ENCODE measurements at places on chromosomes 7 and 10.

DNA sequence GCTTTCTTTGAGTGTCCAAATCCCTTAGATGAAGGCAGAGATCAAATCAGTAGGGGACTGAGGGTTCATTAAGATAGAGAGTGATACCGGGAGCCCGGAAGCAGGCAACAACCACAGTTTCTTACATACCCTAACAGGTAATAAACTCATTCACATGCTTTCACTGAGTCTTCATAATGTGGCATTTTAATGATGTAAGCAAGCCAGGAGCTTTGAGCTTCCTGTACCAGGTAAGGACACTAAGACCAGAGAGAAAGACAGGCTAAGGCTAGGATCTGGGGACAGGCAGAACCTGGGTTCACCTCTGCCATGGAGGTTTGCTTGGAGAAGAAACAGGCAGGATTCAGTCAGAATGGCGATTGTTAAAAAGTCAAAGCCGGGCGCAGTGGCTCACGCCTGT lies 618.3 kb downstream of the GALNT17 start:
- no peak for DNase-seq

GRCh38 chr7:43196379-43196778 lies 83.9 kb downstream of the HECW1 start:
- no peak for DNase-seq

- no peak for DNase-seq
These were observed 40.3 kb upstream of the MXI1 start for GRCh38 chr10:110167149-110167548.

- DNase-seq, result no peak
These were observed 11.3 kb downstream of the ASB13 start for GRCh38 chr10:5655121-5655520.

DNA sequence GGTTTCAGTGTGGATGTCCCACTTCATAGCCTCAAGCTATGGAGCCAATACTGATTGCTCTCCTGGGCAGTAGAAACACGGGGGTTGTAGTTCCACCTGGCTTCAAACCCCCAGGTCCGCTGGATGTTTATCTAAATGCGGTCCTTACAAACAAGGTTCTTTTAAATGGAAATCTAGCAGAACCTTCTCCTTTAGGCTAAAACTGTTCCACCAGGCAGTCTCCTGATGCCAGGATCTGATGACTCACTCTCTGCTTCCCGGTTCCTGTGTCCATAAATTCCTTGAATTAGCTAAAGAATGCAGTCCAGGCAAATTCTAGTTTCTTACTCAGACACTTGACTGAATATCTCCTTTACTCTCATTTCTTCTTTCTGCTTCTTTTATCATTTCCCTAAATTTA lies 108.4 kb upstream of the FAM3C start:
- DNase-seq, result peak; percentile 44

DNA sequence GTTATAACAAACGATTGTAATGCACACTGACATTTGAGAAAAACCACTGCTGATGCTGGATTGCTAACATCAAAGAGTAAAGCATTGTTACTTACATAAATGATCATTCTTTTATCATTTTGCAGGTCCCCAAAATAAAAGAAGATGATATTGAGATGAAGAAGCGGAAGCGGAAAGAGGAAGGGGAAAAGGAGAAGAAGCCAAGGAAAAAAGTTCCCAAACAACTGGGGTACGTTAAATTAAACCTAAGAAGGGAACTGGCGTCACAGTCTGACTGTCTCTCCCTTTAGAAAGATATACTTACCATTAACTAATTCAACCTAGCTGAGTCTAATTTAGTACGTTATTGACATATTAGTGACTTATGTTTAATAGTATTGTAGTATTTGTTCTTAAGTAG lies 28.1 kb downstream of the UBN2 start:
- no peak for DNase-seq

DNA sequence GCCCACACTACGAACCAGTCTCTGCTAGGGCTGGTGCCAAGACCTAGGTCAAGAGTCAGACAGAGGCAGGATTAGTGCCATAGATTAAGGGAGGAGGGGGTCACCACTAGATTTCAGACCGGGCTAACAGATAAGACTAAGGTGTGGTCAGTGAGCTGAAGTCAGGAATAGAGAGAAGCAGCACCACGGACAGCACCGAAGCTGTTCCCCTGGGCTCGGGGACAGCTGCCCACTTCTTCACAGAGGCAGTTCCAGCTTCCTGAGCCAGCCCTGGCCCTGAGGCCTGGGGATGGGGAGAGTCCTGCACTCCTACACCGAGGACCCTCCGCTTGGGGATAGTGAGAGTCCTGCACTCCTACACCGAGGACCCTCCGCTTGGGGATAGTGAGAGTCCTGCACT lies 11.2 kb upstream of the JAKMIP3 start:
- DNase-seq, result peak; percentile 23

DNA sequence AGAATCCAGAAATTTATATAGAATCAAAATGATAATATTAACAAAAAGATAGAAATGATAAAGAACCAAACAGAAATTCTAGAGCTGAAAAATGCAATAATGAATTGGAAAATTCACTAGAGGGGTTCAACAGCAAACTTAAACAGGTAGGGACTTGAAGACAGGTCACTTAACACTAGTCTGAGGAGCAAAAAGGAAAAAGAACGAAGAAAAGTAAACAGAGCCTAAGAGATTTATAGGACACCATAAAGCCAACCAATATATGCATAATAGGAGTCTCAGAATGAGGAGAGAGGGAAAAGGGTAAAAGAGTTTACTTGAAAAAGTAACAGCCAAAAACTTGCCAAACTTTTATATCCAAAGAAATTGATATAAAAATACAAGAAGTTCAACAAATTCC lies 44.3 kb upstream of the RET start:
- DNase-seq, result no peak

DNA sequence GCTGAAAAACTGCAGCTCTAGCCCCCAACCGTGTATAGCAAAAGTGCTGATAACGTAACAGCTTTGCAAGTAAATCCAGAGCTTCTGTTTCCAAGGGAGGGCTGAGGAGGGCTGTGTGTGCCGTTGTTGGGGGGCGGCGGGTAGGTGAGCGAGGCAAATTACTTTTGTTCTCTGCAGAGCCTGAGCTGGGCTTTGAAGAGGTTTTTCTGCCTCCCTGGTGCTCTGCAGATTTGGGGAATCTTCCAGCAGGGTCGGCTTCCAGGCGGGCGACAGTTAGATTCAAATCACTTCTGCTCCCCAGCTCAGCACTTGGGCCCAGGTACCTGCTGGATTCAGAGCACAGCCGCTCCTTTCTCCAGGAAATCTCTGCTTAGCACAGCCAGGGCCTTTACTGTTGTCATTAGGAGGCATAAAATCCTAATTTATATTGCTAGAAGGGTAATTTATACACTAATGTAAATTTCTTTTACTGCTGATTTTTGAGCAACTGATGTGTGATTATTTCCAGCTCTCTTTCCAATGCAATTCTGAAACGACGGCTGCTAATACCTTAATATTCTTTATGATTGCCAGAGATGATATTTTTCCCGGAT lies 442.4 kb downstream of the TYW1 start:
- DNase-seq, result no peak

DNA sequence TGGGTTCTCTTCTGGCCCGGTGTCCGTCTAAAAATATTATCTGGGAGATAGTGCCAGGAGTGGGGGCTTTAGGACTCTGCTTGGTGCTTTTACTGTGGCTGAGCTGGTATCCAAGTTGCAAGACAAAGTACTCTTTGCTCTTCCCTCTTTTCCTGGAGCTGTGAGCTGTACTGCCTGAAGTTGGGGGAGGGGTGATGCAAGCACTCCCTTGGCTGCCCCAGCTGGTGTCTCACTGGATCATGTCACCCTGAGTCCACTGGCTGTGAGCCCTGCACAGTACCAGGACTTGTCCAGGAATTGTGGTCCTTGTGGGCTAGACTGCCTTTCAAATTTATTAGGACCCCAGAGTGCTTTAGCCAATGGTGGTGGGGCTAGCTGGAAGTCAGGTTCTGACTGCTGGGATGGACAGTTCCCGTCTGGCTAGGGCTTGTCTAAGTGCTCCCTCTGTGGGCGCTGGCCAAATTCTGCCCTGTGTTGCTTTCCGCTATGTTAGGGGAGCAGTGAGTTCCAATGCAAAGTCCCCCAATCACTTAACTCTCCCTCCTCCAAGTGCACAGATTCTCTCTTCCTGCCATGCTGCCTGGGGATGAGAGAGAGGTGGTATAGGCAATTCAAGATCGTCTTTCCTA lies 13.1 kb downstream of the CC2D2B start:
- no peak for DNase-seq

DNA sequence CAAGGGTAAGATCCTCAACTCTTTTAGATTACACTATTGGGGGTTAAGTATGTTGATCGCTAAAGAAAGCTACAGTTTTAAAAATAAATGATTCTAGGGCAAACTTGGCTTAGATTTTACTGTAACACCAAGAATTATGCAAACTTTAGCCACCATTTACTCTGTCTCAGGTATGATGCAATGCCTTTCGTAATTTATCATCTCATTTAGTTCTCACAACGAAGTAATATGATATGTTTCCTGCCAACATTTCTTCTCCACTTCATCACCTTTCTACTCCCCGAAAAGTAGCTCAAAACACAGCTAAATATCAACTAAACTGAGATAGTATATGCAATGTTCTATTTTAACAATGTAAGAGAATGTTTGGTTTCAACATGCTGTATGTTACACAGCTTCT lies 21.1 kb downstream of the FAM133B start:
- DNase-seq, result no peak

All from H54 (cell line).